AG08395 (cell line): ENCODE measurements at places on chromosomes 1 and 21.
A peak's percentile ranks its signal among the peaks of the same experiment; 100 is the strongest.

DNA sequence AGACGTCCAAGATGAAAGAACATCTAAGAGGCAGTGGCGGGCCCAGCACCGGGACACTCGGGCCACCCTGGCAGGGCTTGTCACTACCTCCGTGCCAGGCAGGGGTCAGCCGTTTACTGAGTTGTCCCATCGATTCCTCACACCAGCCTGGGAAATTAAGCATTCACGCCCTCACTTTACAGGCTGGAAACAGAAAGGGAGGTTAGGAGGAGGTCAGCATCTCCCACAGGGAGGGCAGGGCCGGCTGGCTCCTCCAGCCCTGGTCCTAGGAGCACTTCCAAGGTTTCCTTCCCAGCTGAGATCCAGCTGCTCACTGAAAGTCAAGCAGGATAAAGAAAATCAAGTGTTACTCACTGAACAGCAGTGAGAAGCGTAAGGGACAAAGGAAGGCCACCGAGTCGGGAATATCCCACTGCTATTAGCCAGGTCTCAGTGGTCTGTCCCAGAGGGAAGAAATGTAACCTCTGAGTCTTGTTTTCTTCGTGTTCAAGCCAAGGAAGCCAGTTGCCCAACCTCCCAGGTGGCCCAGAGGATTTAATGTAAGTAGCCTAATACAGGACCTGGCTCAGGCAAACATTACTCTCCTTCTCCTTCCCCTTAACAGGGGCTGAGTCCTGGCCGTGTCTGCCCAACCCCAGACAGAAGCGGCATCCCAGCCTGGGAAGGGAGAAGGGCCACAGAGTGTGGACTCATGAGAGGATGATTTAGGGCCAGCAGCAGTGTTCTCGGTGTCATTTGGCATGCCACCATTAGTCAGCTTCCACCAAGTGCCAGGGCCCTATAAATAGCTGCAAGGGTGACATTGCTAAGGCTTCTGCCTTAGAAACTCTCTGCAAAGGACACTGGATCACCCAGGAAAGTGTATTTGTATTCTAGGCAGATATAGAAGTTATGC lies 203.1 kb upstream of the GALNT2 start:
- no peak for DNase-seq

DNA sequence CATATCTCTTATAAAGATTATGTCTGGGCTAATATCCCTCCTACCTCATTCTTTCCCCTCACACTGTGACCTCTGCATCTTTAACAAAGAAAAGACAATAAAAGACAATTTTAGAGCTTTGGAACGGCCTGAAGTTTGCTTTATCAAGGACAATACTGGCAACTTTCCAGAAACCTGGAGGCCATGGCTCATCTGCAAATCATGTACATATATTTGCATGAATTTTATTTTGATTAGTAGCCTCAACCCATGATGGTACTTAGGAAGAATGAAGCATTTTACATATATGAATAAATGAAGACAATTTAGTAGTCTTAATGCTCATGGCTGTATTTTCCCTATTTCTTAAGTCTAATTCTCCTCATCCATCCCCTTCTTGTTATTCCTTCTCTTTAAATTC lies 612.2 kb upstream of the CXADR start:
- no peak for DNase-seq

DNA sequence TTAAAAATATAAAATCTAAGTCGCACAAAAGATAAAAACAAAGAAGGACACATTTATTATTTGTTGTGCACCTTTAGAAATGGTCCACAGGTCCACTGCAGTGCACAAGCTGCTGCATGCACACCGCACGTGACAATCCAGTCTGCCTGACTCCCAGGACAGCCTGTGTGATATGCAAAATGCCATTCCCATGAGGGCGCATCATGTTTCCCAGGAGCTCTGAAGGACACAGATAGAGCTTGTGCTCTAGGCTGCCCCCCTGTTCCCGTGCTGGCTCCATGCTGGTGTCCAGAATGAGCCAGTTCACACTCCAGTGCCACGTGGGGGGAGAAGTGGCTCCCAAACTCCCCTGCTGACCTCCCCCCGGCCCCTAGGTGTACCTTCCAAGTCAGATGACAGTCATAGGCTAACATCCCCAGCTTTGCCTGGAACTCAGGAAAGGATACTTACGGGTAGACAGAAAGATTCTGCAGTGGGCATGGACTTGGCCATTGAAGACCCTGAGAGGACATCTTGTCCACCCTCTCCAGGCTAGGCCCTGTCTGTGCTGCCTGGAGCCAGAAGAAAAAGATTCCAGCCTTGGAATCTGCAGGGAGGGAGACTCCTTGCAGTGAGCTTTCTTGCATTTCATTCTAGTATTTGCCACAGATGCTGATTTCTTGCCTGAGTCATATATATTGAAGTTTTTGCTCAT lies 26.3 kb downstream of the RAB7B start:
- peak; percentile 55 for DNase-seq

- DNase-seq = peak; percentile 85
Observed at GRCh38 chr1:172746091-172746949, 87.4 kb downstream of the FASLG start.

GRCh38 chr1:91393042-91393441 lies 11.6 kb downstream of the HFM1 start:
- no peak for DNase-seq

DNA sequence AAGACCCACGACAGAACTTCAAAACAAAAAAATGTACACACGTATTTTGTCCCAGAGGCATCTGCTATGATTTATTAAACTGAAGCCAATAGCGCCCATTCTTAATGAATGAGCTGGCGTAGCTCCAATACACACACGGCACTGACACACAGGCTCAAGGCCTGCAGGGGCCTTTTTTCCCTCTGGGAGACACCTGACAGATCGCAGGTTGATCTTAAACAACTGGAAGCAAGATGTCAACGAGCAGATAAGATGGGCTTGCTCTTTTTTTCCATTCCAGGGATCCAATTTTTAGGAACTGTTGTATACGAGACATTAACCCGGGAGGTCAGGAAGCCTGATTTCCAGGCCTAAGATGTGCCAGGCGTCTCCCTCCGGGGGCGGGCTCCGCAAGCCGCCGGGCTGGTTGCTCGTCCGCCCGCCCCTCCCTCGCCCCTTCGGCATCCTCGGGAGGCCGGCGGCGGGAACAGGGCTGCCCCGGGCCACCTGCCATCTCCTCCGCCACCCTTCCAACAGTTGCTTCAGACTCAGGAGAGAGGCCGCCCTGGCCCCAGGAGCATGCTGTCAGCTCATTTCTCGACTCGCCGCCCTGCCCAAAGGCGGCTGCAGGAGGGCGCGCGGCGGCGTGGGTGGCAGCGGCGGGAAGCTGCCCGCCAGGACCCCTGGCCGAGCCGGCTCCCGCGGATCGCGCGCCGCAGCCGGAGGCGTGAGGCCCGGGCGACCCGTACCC lies 735 bp downstream of the TTC13 start:
- DNase-seq = peak; percentile 9

DNA sequence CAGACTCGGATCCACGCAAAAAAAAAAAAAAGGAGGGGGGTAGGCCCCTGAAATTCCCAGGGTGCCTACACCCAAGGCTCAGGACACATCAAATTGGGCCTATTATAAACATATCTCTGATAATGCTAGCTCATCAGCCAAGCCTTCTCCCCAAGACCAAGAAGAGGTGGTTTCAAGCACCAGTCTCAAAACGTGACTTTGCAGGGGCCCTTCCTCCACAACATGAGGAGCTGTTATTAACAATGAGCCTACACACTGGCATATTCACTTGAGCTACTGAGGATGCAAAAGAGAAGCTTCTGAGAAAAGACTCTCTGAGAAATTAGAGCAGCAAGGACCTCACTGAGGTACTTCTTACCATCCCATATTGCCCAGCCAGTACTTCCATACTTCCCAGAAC lies 32.7 kb downstream of the ERI3 start:
- no peak for DNase-seq

- no peak for DNase-seq
Observed at GRCh38 chr1:48730164-48730910, 46.4 kb downstream of the BEND5 start.

DNA sequence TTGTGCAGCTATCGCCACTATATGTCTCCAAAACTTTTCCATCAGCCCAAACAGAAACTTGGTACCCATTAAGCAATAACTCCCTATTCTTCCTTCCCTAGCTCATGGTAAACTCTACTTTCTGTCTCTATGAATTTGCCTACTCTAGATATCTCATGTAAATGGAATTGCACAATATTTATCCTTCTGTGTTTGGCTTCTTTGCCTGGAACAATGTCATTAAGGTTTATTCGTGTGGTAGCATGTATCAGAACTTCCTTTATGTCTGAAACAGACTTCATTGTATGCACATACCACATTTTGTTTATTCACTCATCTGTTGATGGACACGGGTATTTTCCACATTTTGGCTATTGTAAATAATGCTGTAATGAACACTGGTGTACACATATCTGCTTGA lies 40.7 kb upstream of the CD34 start:
- no peak for DNase-seq

GRCh38 chr1:108071601-108072000 lies 106.6 kb upstream of the VAV3 start:
- DNase-seq = no peak

GRCh38 chr21:28135646-28136045 lies 857.0 kb downstream of the LTN1 start:
- DNase-seq = no peak

DNA sequence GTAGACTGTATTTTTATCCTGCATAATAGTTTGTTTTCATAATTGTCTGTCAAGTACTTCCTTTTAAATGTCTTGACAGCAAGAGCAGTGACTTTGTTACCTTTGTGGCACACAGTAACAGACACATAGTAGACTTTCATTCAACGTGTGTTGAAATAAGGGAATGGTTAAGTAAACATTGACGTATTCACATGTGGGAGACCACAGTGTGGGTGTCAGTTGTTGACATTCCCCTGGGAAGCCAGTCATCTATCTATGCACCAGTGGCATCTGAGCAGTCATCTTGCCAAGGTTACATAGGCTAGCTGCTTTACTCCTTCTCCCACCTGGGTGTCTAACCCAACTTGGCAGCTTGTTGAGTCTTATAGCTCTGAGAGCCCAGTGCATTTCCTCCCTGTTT lies 1.4 kb upstream of the NUP133 start:
- DNase-seq = no peak

- DNase-seq = no peak
Observed at GRCh38 chr21:29290240-29290639, 8.5 kb upstream of the BACH1 start.

- no peak for DNase-seq
Observed at GRCh38 chr1:220483700-220484099, 44.2 kb upstream of the MARK1 start.

GRCh38 chr1:222098404-222098803 lies 356.5 kb upstream of the DUSP10 start:
- DNase-seq = no peak

DNA sequence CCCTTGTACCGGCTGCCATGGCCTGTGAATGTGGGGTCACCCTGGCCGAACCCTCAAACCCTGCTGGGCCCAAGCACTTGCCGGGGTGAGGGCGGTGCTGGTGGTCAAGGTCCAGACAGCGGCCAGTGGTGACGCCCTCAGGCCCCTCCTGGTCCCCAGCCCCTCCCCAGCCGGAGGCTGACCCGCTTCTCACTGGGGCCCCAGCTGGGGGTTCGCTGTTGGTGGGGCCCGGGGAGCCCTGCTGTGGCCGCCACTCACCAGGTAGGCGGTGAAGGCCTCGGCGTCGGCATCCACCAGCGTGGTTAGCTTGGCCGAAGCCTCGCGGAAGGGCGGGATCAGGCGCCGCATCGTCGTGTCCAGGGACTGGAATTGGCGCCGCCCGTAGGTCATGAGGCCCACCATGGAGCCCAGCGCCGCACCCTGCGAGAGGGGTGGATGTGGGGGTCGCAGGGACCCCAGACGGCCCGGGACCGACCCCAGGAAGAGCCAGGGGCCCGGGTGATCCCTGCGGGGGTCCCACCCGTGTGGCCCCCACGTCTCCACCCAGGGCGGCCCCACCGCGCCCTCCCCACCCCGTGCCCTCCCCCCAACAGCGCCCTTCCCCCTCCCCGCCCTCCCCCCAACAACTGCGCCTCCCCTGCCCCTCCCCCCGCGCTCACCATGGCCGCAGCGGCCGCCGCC lies 10.1 kb downstream of the FTCD start:
- DNase-seq = no peak

DNA sequence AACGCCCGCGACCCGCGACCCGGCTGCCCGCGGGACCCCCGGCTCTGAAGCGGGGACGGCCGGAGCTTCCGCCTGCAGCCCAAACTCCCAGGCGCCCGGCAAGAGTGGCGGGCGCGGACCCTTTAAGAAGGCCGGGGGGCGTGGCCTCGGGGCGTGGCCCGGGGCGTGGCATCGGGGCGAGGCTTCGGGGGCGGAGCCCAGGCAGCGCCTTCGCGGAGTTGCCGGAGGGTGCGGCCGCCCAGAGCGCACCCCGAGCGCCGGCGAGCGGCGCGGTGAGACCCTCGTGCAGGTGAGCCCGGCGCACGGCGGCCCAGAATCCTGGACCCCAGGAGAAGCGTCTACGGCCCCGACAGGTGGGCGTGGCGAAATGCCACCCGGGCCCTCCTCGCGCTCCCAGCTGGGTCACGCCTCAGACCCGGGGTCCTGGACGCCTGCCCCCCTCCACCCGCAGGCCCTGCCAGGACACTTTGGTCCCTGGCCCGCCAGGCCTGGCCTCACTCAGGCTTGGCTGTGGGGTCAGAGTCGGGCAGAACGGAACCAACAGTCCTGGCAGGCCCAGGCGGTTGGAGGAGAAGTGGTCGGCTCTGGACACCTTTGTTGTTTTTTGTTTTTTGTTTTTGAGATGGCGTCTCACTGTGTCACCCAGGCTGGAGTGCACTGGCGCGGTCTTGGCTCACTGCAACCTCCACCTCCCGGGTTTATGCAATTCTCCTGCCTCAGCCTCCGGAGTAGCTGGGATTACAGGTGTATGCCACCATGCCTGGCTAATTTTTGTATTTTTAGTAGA lies 14.4 kb downstream of the RNF223 start:
- peak; percentile 96 for DNase-seq

GRCh38 chr1:59688976-59689375 lies 125.8 kb upstream of the HOOK1 start:
- no peak for DNase-seq

- DNase-seq = peak; percentile 6
Observed at GRCh38 chr1:101438359-101438758, 201.5 kb downstream of the S1PR1 start.

- DNase-seq = peak; percentile 31
Observed at GRCh38 chr1:202578565-202578964, 131.7 kb downstream of the SYT2 start.

GRCh38 chr1:41812453-41812852 lies 106.3 kb downstream of the HIVEP3 start:
- DNase-seq = peak; percentile 82

- no peak for DNase-seq
Observed at GRCh38 chr21:42439284-42440186, 35.8 kb downstream of the UBASH3A start.

DNA sequence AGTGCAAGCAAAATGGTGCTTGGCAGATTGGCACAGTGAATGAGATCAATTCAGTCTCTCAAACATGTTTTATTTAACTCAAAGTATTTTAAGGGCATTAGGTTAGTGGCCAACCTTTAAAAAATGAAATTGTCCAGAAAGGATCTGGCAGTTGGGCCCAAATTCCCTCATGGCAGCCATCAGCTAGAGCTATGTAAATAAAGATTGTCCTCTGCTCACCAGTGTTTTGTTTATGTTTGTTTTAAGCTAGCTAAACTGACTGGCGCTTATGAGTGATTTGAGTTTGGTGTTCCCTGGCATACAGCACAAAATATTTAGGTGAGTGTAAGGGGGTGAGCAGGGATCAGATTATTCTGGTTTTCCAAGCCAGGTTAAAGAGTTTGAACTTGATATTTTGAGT lies 18.1 kb downstream of the HDAC1 start:
- DNase-seq = no peak

- DNase-seq = no peak
Observed at GRCh38 chr1:232894436-232894835, 56.0 kb upstream of the NTPCR start.
